ENCODE measurements at places on chromosomes 3 and 15.

DNA sequence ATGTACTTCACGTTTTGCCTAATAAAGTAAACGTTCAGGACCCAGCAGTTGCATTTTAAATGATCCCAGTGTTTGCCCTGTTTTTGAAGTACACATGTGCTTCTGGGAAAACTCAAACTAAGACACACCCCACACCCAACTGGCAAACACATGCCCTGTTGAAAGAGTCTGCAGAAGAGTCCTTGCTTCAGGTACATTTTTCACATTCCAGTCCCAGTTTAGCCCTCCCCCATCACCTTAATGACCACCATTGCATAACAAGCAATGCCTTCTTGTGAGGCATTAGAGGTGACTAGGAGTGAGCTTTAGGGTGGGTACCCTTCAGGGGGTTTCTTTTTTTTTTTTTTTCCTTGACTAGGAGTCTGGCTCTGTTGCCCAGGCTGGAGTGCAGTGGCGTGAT is 322.3 kb downstream of the CNTN4 start:
- no peak for DNase-seq

- DNase-seq: peak; percentile 58
Measured at GRCh38 chr3:153069598-153070510, 92.2 kb upstream of the RAP2B start.

DNA sequence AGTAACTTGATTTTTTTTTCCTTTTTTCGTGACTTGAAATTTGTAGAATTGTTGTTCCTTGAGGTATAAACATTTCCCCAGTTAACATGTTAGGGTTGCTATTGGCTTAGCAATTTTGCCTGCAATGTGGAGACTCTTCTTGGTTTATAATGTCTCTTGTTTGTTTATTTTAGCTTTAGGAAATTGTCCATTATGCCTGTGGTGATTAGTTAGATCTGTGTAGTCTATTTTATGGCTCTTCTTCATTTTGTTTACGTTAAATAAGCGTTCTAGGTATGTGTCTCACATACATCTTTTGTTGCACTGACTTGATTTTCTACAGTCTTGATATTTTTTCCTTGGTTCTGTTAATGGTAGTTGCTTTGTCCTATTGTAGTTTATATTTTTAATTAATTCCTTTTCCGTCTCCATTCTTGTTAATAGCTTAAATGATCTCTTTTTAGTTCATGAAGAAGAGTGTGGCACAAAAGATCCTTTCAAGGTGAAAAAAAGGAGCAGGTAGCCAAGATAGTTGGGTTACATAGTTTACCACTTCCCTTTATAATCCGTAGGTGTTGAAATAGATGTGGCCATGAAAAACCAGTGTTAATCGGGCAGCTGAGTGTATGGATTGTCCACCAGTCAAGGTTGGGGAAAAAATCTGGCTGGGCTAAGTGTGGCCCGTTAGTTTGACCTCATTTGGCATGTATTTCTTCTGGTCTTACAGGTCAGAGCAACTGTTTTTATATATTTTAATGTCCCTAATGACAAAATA is 12.1 kb downstream of the IQGAP1 start:
- DNase-seq: no peak

- peak; percentile 82 for DNase-seq
Measured at GRCh38 chr15:47384341-47384740, 333.0 kb upstream of the SEMA6D start.

GRCh38 chr3:186133980-186134379 is 25.1 kb upstream of the ETV5 start:
- DNase-seq: no peak
